ENCODE measurements at places on chromosomes 11 and 22.

- no peak overlapping the region for H3K27ac ChIP-seq
- peaks cover 9% of the 10 kb centered on the region for H3K27me3 ChIP-seq
- peaks cover 11% of the 10 kb centered on the region for H3K4me1 ChIP-seq
- H3K36me3 ChIP-seq: no peaks in the 10 kb centered on the region
- DNase-seq: no peak
These were observed 18.2 kb downstream of the RTN4R start for GRCh38 chr22:20249797-20250354.

DNA sequence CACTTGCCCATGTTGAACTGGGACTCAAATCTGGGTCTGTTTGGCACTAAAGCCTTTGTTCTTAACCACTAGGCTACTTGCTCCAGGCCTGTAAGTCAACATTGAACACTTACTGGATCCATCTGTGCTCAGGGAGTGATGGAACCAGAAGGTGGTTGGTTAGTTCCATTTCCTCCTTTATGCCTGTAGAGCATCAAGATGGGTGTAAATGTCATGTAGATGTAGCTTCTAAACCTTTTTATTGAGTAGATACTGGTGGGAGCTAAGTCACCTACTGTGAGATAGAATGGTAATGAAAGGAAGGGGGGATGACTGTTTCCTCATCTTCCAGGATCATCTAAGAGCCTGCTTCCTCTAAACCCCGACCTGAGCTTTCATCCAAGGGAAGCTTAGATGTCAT, 38.6 kb upstream of the ALKBH3 start:
- no peak overlapping the region for H3K27ac ChIP-seq
- DNase-seq: no peak
- no peaks in the 10 kb centered on the region for H3K4me1 ChIP-seq
- H3K36me3 ChIP-seq: peaks cover 14% of the 10 kb centered on the region

DNA sequence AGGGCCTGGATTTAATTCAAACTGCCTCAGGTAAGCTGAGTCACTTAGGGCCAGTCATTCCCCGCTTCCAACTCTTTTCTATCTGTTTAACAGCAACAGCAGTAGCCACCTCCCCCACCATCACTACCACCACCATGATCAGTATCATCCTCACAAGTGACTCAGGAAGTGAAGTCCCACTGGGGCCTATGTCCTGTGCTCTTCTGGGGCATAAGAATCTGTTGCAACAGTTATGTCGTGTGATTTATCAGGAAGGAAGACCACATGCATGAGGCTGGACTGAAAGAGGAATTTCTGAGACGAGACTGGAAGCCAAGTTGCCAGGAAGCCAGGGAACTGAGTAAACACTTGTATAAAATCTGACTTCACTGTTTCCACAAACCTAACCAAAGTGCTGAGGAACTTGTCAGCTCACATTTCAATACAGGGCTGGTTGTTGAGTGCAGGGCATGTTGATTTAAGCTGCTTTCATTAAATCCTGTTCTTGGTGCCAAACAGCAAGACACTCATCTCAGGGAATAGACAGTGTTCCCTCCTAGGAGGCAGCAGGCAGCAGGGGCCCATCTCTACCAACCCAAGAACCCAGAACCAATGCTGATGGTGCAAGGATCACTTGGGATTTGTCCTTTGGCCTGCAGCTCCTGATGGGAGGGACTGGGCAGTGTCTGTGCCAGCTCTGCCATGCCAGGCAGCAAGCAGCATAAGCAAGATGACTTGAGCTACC, 226.7 kb upstream of the NARS2 start:
- no peaks in the 10 kb centered on the region for H3K4me1 ChIP-seq
- H3K36me3 ChIP-seq: no peaks in the 10 kb centered on the region
- peaks cover 2% of the 10 kb centered on the region for H3K27me3 ChIP-seq
- H3K4me3 ChIP-seq: no peak overlapping the region

- peaks cover 2% of the 10 kb centered on the region for H3K27me3 ChIP-seq
- H3K4me1 ChIP-seq: peaks cover 56% of the 10 kb centered on the region
- peak overlapping the region; percentile 68 for H3K27ac ChIP-seq
These were observed 20.5 kb upstream of the SCGB1A1 start for GRCh38 chr11:62398011-62398994.

Data from immature natural killer cell (primary cell).